Activated naive CD4-positive, alpha-beta T cell (primary cell): ENCODE measurements at places on chromosomes 16 and 17.

DNA sequence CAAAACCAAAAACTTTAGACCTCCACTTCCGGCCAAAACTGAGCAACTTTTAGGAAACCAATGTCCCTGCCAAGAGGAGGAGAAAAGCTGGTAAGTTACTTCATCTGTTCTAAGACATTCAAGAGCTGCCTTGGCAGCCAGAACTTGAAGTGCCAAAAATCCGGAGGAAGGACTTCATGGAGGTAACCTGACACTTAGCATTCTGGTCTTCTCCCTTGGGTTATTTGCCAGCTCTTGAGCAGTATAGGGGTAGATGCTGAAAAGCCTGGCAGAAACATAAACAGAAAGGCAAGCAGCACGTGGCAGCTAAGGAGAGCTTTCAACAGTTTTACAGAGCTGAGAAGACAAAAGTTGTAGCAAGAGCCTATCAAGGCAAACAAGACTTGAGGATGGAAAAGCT is 53.2 kb downstream of the CDYL2 start:
- no peak for DNase-seq

- DNase-seq = no peak
These were observed 8.6 kb downstream of the SLC6A4 start for GRCh38 chr17:30226878-30227277.

GRCh38 chr16:46896314-46896968 is 12.3 kb downstream of the GPT2 start:
- no peak for DNase-seq

DNA sequence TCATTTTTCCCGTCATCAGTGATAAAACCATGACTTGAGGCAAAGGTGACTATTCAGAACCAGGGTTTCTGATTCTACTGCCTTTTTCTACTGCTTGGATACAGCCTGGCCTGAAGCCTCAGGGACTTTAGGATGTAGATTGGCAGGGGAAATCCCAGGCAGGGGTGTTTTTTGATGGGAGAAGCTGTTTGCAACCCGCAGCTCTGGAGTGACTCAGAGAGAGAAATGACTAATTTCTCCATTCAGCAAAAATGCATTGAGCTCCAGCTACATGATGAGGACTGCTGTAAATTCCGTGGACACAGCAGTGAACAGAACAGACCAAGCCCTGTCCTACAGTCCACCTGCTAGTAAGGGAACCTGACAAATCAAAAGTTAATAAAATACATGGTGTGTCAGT is 560.6 kb downstream of the CDH13 start:
- no peak for DNase-seq

GRCh38 chr16:68033101-68033500 is 10.0 kb downstream of the DUS2 start:
- DNase-seq = no peak

DNA sequence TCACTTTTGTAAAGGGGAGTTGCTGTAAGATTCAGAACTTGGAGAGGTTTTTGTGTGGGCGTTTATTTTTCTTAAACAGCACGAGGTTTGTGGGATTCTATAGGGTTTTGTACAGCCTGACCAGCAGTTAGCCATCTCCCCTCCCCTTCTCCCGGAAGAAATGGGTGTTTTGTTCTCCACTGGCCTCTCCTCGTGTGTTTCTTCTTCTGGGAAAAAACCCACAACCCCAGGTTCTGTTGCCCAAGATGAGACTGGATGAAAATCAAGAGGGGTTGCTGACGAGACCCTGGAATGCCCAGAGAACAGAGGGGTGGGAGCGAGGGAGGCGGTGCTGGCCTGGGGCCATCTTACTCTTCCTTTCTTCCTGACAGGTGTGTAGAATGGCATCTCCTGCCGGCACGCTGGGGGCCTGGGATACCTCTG is 186.1 kb downstream of the MSI2 start:
- DNase-seq = no peak

DNA sequence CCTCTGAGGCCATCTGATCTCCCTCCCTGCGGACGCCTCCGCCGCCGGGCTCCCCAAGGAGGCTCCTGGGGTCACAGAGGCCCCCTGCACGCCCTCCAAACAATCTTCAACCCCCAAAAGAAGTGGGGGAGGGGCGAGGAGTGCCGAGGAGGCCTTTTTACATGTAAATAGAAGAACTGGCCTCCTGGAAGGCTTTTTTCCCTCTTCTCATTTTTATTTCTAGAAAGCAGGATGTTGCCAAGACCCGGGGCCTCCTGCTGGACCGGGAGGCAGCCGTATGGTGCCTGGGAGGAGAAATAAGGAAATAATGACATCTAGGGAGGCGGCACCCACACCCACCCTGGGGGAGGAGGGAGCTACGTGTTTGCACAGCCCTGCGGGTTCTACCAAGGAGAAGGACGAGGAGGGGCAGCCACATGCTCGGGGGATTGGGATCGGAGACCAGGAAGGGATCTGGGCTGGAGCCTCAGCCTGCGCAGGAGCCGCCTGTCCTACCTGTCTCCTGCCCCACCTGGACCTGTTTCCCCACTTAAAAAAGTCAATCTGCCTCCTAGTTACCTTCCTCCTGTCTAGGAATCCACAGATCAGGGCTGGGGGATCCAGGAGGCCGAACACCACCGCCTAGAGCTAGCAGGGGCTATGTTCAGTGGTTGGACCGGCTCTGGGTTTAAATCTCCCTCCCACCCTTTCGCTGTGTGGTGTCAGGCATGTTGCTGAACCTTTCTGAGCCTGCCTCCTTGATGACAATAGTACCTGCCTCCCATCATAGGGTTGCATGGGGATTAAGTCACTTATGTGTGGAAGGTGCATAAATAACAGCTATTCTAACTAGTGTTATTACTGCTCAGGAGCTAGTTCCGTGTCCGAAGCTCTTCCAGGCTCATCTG is 175.7 kb upstream of the GSE1 start:
- DNase-seq = no peak

- no peak for DNase-seq
These were observed 87.8 kb downstream of the GNAO1 start for GRCh38 chr16:56279132-56279531.

- no peak for DNase-seq
These were observed 19.8 kb upstream of the MARCHF10 start for GRCh38 chr17:62827746-62828485.

GRCh38 chr16:83095941-83096692 is 469.3 kb downstream of the CDH13 start:
- DNase-seq = no peak

GRCh38 chr17:79038545-79039135 is 14.7 kb downstream of the C1QTNF1 start:
- DNase-seq = no peak
